ENCODE measurements at places on chromosomes 4 and X. TPM values are rescaled to one million over a fixed set of nuclear protein-coding genes. Genes with fewer than 3 reads are reported as not detected.

DNA sequence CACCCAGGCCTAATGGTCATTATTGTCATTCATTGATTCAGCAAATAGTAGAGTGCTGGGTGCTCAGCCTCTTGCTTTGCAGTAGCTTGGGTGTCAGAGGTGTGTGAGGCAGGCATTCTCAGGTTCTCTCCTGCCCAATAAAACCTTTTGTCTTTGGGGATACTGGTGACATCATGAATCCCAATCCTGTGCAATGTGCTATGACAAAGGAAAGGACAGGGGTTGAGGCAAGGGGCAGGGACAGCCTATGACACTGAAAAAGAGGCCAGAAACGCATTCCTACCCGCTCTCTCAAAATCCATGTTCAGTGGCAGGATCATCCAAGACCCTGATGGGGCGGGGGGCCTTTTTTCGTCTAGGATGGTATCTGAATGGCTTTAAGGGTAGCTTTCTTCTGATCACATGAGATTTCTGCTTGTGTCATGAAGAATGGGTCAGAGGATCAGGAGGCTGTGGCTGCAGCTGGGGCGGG, 1.5 kb upstream of the FAM193A start:
- H3K4me1 ChIP-seq = peaks cover 33% of the 10 kb centered on the region
- H3K27me3 ChIP-seq = no peaks in the 10 kb centered on the region
- peak overlapping the region; percentile 59 for H3K4me3 ChIP-seq
- DNase-seq = no peak

DNA sequence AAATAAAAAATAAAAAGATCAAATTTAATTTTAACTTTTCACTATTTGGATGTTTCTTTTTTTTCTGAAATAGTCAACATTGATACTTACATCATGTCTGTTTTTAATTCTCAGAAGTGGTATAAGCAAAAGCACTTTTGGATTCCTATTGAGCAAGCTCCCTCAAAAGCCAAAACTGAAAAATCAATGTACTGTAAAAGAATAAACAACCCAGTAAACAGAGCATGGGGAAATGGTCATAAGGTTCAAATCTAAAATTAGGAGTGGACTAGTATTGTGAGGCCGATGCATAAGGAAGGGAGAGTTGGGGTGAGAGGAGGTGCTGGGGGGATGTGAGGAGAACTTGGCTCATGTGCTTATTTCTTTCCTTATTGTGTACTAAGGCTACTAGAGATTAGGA, 37.9 kb downstream of the NUDT6 start:
- no peak overlapping the region for H3K27ac ChIP-seq
- H3K36me3 ChIP-seq = peaks cover 53% of the 10 kb centered on the region
- H3K27me3 ChIP-seq = no peaks in the 10 kb centered on the region
- H3K4me3 ChIP-seq = no peak overlapping the region
- peaks cover 13% of the 10 kb centered on the region for H3K4me1 ChIP-seq
- DNase-seq = no peak

GRCh38 chr4:184722798-184723197, 11.1 kb downstream of the CENPU start:
- no peak for DNase-seq
- no peak overlapping the region for H3K27ac ChIP-seq
- no peak overlapping the region for H3K4me3 ChIP-seq
- H3K36me3 ChIP-seq = no peaks in the 10 kb centered on the region
- H3K27me3 ChIP-seq = no peaks in the 10 kb centered on the region

- H3K36me3 ChIP-seq = no peaks in the 10 kb centered on the region
- peaks cover 15% of the 10 kb centered on the region for H3K27me3 ChIP-seq
- H3K4me3 ChIP-seq = no peak overlapping the region
These were observed 161.6 kb downstream of the CHIC2 start for GRCh38 chr4:53902786-53903185.

DNA sequence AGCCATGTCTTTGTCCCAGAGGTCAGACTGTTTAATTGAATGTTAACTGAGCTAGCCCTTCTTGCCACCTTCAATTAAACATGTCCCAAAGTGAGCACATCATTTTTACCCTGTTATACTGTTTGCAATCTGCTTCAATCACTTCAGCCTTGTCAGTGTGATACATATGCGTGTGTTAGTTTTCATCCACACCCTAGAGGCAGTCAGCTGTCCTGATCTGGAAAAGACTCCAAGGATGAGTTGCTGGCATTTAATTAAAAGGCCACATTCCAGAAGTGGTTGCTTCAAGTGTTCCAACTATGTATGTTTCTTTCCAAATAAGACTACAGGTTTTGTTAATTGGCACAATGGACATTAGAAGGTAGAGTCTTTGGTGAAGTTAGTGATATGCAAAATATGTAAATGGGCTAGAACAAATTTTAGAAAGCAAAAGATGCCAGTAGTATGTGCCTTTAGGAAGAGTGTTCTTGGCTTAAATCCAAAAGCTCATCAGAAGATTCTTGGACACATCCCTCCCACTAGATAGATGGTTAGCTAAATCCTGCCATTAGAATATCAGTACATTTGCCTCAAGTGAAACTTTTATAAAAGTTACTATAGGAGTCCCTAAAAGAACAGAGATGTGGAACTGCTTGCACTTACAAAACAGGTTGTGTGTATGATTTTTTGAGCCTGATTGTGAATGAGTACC, 79.5 kb upstream of the SLIT2 start:
- no peaks in the 10 kb centered on the region for H3K27me3 ChIP-seq
- no peak overlapping the region for H3K4me3 ChIP-seq
- no peaks in the 10 kb centered on the region for H3K36me3 ChIP-seq
- no peak overlapping the region for H3K27ac ChIP-seq
- H3K4me1 ChIP-seq = no peaks in the 10 kb centered on the region
- no peak for DNase-seq

DNA sequence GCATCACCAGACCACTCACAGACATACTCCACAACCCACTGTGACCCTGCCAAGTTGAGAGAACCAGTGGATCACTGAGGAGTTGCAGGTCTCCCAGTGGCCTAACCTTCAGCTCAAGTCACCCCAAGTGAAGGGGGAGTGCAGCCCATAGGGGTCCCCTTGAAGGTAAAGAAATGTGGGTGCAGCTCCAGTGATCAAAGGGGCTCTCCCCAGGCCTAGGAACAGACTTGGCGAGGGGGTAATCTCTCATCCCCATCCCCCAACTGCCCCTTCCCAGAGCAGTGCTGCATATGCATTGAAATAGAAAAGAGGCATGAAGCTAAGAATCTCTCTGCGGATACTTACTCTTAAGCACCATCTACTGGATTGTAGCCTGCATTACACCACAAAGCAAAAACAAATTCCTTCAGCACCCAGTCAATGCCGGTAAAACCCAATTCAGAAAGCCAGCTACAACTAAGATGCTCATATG, 27.0 kb downstream of the MAGEE1 start:
- no peak overlapping the region for H3K4me3 ChIP-seq
- no peaks in the 10 kb centered on the region for H3K4me1 ChIP-seq
- DNase-seq = no peak
- no peaks in the 10 kb centered on the region for H3K36me3 ChIP-seq
- no peaks in the 10 kb centered on the region for H3K27me3 ChIP-seq

DNA sequence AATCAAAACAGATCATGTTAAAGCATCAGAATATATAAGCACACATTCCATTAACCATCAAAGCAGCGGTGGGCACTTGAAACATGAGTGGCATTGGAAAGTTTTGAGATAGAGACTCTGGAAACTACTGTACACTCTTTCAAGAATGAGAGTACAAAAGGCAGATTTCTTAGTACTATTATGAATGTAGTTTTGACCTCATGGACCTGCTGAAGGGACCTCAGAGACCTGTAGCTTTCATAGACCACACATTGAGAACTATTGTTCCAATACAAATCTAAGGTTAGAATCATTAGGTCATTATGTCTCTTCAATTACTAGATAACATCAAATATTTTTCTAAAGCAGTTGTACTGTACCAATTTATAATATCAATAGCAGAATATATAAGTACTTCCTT, 283.6 kb downstream of the RPA4 start:
- H3K4me1 ChIP-seq = no peaks in the 10 kb centered on the region
- DNase-seq = no peak
- no peak overlapping the region for H3K4me3 ChIP-seq
- H3K27me3 ChIP-seq = no peaks in the 10 kb centered on the region

- no peak for DNase-seq
- H3K27me3 ChIP-seq = peaks cover 16% of the 10 kb centered on the region
- no peaks in the 10 kb centered on the region for H3K4me1 ChIP-seq
These were observed 10.6 kb downstream of the SYTL4 start for GRCh38 chrX:100721328-100721727.

GRCh38 chrX:152904151-152905080, 6.5 kb downstream of the ZNF185 start:
- H3K4me1 ChIP-seq = no peaks in the 10 kb centered on the region
- H3K36me3 ChIP-seq = no peaks in the 10 kb centered on the region
- peak; percentile 33 for DNase-seq
- no peak overlapping the region for H3K27ac ChIP-seq
- H3K4me3 ChIP-seq = no peak overlapping the region
- H3K27me3 ChIP-seq = no peaks in the 10 kb centered on the region

GRCh38 chrX:47361538-47362511, 8.6 kb upstream of the ZNF157 start:
- no peaks in the 10 kb centered on the region for H3K27me3 ChIP-seq
- no peaks in the 10 kb centered on the region for H3K36me3 ChIP-seq
- no peaks in the 10 kb centered on the region for H3K4me1 ChIP-seq
- H3K27ac ChIP-seq = peak overlapping the region; percentile 66
- peak overlapping the region; percentile 48 for H3K4me3 ChIP-seq
- DNase-seq = peak; percentile 44

DNA sequence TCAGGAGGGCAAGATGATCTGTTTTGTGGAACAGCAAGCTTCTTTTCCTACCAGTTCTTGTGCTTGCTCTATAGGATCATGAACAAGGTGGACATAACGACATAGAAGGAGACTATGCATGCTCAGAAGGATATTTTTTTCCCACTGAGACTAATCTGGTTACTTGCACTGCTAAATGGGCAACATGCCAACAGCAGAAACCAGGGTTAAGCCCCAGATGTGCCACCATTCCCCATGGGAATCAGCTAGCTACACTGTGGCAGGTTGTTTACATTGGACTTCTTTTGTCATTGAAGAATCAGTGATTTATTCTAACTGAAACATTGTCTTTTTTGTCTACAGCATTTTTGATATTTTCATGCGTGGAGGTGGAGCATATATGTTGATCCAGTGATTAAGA, 165.6 kb downstream of the C4orf33 start:
- no peaks in the 10 kb centered on the region for H3K36me3 ChIP-seq
- no peak for DNase-seq
- H3K27me3 ChIP-seq = no peaks in the 10 kb centered on the region
- no peak overlapping the region for H3K4me3 ChIP-seq
- H3K27ac ChIP-seq = no peak overlapping the region
- H3K4me1 ChIP-seq = no peaks in the 10 kb centered on the region

GRCh38 chr4:68369142-68369805, 19.4 kb upstream of the YTHDC1 start:
- no peaks in the 10 kb centered on the region for H3K4me1 ChIP-seq
- no peaks in the 10 kb centered on the region for H3K27me3 ChIP-seq
- no peak overlapping the region for H3K27ac ChIP-seq
- no peak for DNase-seq
- H3K36me3 ChIP-seq = no peaks in the 10 kb centered on the region

- H3K4me3 ChIP-seq = no peak overlapping the region
- H3K4me1 ChIP-seq = no peaks in the 10 kb centered on the region
- H3K27ac ChIP-seq = no peak overlapping the region
- DNase-seq = no peak
These were observed 179.0 kb downstream of the COX7B2 start for GRCh38 chr4:46730075-46730474.

DNA sequence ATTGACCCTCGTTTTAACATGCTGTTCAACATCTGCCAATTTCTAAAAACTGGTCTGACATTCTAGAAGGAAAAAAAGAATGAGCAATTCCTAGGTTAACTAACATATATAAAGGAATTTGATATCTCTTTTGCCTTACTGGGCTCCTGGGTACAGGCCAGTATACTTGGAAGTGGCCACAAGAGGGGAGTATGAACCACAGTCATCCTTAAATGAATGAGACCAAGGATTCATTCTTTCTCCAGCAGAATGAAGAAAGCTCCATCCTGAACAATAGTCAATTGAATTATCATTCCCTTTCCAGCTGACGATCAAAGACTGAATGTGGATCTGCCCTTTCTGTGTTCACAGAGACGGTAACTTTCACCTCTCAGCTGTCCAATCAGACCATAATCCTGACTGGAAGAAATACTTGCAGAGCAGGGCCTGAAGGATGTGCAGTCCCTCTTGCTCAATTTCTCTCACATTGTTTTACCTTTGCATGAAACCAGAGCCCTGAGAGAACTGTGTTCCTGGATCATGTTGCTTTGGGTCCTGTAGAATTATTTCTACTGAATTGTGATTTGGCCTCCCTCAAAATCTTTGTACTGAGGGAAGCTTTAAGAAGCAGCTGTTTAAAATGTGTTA, 14.8 kb upstream of the SPARCL1 start:
- no peaks in the 10 kb centered on the region for H3K36me3 ChIP-seq
- H3K4me1 ChIP-seq = no peaks in the 10 kb centered on the region
- no peaks in the 10 kb centered on the region for H3K27me3 ChIP-seq
- DNase-seq = no peak
- no peak overlapping the region for H3K27ac ChIP-seq
- no peak overlapping the region for H3K4me3 ChIP-seq

GRCh38 chr4:153259661-153260060, 55.4 kb downstream of the TRIM2 start:
- DNase-seq = no peak
- H3K27ac ChIP-seq = no peak overlapping the region
- no peaks in the 10 kb centered on the region for H3K27me3 ChIP-seq
- H3K4me3 ChIP-seq = no peak overlapping the region

- H3K4me1 ChIP-seq = no peaks in the 10 kb centered on the region
- no peaks in the 10 kb centered on the region for H3K36me3 ChIP-seq
- H3K27me3 ChIP-seq = no peaks in the 10 kb centered on the region
- no peak overlapping the region for H3K4me3 ChIP-seq
- no peak overlapping the region for H3K27ac ChIP-seq
- no peak for DNase-seq
These were observed 51.6 kb upstream of the STOX2 start for GRCh38 chr4:183853548-183853940.

DNA sequence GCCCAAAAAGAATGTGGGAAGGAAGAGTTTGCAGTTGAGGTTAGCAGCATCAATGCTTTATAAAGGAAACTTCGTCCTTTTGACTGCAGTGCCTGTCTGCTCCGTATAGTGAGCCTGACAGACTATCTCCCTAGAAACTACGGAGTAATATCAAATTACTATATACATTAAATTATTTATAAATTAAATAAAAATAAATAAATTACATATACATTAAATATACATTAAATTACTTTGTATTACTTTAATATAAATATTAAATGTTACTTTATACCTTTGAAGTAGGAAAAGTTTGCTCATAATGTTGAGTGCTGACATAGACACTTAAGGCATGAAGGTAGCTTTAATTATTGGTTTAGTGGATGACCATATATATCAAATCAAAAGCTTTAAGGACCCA, 165.2 kb downstream of the IL15 start:
- H3K4me3 ChIP-seq = no peak overlapping the region
- H3K36me3 ChIP-seq = no peaks in the 10 kb centered on the region

Gene NXF3
- total RNA-seq = 0.84 TPM

Gene KCND1
- total RNA-seq = 4.4 TPM

Gene CRLF2
- 3.1 TPM for total RNA-seq

Gene FOXR2
- not detected for total RNA-seq

Gene CSN1S1
- total RNA-seq = not detected

Gene CHM
- total RNA-seq = 19.9 TPM

Gene TEX28
- not detected for total RNA-seq

Gene ZDHHC15
- total RNA-seq = 4.4 TPM

Gene PPP4R3C
- not detected for total RNA-seq

Gene IQSEC2
- total RNA-seq = 27.1 TPM

Measured in tibial nerve (tissue), 4 donors.